CD4-positive, CD25-positive, alpha-beta regulatory T cell (primary cell): ENCODE measurements at places on chromosomes 12 and 14. TPM values are rescaled to one million over a fixed set of nuclear protein-coding genes. Genes with fewer than 3 reads are reported as not detected.
A peak's percentile ranks its signal among the peaks of the same experiment; 100 is the strongest.

NPAS3 gene
- not detected for polyA plus RNA-seq

RPS6KL1 gene
- polyA plus RNA-seq = 0.27 TPM

CCDC177 gene
- not detected for polyA plus RNA-seq

DNA sequence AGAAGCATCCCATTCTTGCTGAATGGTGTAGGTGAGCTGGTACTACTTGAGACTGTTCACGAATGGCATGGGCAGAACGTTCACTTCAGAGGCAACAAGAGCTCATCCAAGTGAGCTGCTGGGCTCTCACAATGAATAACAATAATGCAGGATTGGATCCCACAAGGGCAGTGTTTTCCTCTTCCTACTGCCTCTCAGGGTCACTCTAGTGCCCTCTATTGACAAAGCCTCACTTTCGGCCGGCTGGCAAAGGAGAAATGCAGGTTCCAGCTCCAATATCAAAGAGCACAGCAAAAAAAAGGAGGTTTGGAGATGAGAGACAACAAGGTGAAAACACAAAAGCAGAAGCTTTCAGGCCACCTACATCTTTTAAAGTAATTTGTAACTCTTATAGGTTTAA is 74.6 kb upstream of the MYF6 start:
- DNase-seq = no peak

GRCh38 chr14:38079268-38079667 is 128.4 kb upstream of the SSTR1 start:
- no peak for DNase-seq

DNA sequence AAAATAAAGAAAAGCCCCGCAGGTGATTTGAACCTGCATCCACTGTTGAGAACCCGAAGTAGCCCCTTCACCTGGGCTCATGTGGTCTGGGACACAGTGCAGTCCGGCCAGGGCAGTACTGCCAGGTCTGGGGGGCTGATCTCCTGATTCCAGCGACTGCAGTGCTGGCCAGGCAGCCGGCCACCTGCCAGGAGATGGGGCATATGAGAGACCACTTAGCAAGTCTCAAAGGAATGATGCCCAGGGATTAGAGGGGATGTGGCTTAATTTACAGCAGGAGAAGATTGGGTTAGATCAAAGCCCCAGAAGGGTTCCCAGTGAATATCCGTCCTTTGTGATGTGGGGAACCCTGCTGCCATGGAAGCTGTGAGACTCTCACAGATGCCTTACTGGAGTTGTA is 113.3 kb downstream of the PRMT8 start:
- no peak for DNase-seq

DNA sequence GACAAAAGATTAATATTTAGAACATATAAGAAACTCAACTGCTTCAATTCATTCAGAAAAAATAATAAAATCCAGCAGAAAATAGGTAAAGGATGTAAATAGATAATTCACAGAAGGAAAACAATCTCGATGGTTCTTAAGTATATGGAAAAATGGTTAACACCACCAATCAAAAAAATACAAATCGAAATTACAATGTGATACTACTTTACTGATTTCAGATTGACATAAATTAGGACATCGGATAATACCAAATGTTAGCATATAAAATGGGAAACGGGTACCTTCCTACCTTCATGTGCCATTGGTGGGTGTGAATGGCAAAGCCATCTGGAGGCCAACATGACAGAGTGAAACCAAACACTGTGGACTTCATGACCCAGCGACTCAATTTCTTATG is 1.6 kb upstream of the PPP4R4 start:
- DNase-seq = no peak

DNA sequence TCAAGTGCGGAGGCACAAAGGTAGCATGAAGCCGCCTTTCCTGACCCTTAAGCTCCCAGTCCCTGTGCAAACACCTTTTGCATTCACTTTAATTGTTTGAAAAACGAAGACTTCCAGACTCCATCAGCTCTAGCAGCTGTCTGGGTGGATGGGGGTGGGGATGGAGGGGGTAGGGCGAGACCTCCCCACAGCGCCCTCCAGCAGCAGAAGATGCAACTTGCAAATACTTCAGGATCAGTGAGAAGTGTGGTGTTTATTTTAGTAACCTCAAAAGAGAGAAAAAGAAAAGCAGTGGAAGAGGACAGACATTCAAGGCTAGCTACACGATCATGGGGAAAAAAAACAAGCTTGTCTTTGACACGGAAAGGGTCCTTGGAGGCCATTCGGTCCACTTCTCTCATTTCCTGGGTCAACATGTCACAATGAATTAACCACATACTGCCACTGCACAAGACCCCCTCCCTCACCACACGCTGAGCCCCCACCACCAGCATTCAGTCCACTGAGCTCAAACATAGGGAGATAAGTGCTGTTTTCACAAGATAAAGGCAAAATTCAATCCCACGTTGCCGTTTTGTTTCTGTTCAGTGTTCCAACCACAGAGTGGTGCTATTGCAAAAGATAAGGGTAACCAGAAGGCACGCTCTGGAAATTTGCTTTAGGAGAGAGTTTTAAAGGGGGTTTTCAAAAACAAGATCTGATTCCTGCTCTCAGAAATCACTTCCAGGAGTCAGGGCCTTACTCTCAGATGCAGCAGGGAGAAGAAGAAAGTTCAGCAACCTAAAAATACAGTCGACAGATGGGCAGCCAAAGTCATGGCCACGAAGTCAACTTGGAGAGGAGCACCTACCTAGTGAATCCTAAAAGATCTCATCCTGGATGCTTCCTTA is 3.3 kb upstream of the NTF3 start:
- no peak for DNase-seq

DNA sequence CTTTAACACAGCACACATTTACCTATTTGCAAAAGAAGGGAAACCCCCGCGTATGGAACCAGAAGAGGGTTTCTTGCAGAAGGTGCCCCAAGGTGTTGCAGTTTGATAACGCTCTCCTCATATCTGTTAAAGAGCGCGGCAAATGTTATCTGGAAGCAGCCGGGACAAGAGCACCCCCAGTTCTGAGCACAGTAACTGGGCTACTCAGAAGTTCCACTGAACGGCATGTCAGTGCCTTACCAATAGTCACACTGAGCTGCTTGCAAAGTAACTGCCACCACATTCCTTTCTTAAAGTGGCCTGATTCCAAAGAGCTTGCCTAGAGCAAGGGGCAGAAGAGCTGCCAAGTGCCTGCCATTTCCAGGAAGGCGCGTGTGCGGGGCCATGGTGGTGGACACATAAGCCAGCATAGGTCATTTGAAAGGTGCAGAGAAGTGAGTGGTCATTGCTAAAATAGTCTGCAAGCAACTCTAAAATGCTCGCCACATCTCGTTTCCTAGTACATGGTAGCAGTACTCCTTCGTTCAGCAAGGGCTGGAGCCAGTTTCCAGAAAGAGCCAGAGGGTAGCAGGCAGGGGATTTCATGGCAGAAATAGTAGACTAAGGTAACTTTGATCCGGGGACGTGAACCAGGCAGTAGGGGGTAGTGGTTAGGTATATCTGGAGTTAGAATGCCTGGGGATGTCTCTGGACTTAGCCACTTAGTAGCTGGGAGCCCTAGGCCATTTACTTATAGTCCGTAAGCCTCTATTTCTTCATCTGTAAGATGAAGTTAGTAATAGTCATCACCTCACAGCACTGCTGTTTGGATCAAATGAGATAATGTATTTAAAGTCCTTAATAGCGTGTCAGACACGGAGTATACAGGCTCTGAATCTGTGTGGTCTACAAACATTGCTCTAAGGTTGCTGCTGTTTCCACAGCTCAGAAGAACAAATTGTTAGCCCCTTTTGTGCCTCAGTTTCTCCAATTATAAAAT is 37.6 kb downstream of the SPTB start:
- no peak for DNase-seq

GRCh38 chr14:101078892-101079221 is 175.3 kb upstream of the RTL1 start:
- DNase-seq = no peak

- DNase-seq = no peak
Observed at GRCh38 chr14:75340921-75341320, 62.3 kb downstream of the FOS start.

DNA sequence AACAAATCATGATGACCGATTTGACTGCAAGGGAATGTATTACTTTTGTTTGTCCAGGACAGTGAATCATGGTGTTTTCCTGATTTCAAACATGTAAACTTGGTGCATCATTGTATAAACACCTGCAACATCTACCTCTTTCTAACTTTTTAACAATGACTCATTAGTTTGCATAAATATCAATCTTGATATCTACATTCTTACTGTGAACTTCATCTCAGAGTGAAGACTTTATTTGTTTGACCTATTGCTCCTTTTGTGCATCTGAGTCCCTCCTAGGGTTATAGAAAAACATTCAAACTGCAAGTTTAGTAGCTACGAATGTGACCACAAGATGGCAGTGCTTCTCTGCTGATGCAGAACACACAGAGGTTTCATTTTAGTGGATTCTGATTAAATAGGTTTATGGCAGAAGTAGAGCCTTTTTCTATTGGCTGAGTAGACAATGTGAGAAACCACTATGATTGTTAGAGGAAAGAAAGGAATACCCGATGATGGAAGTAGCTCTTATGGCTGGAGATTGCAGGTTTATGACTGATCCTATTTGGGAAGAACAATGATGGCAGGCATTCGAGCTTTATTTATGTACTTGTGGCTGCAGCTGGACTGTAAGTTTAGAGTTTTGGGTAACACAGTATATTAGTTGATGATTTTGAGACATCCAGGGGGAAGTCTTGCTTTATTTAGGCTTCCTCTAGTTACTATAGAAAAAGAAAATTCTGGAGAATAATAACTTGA is 244.2 kb upstream of the OR4E1 start:
- DNase-seq = peak; percentile 41

DNA sequence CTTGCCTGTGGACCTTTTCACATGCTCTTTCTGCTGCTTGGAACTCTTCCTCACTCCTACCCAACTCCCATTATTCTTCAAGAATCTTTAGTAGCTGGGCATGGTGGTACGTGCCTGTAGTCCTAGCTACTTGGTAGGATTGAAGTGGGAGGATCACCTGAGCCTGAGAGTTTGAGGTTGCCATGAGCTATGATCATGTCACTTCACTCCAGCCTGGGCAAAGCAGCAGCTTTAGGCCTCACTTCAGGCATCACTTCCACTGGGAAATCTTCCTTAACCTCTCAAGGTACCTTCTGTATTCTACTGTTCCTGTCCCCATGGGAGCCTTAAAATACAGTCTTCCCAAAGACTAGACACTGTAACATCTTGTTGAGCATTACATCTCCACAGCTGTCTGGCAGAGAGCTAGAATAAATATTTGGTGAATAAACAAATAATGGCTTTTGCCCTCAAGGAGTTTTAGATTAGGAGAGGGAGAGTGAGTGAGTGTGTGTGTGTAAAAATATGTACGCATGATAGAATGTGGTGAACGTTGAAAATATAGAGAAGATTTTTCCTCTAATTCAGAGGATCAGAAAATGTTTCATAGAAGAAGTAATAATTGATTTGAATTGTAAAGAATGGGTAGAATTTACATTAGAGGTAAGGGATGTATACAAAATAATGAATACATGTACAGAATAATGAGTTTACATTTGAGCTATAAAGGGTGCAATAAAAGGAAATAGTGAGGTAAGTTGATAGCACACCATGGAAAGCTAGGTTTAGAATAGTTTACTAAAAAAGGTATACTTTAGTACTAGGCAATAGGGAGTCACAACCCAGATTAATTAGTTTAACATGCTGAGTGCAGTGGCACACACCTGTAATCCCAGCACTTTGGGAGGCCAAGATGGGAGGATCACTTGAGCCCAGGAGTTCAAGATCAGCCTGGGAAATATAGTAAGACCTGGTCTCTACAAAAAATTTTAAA is 29.2 kb upstream of the BMAL2 start:
- DNase-seq = no peak

GRCh38 chr14:56185992-56186391 is 67.8 kb downstream of the PELI2 start:
- DNase-seq = no peak

- DNase-seq = no peak
Observed at GRCh38 chr14:100967930-100968329, 64.4 kb upstream of the RTL1 start.

DNA sequence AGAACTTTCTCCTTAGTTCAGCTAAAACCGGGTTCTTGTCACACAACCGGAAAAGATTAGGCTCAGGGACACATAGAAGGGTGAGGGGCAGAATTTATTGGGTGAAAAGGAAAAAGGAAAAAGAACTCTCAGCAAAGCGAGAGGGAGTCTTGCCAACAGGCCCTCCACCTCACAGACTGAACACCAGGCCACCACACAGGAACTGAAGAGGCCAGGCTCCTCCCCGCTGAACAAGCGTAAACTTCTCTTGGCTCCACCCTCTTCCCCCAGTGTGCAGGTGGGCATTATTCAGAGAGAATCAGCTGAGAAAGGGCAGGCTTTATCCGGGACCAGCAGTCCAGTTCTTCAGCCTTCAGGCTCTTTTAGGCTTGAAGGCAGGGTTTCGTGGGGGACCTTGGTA is 125.6 kb upstream of the FGD4 start:
- peak; percentile 38 for DNase-seq

GRCh38 chr14:106107703-106108102 is 581.3 kb downstream of the TMEM121 start:
- DNase-seq = no peak

DNA sequence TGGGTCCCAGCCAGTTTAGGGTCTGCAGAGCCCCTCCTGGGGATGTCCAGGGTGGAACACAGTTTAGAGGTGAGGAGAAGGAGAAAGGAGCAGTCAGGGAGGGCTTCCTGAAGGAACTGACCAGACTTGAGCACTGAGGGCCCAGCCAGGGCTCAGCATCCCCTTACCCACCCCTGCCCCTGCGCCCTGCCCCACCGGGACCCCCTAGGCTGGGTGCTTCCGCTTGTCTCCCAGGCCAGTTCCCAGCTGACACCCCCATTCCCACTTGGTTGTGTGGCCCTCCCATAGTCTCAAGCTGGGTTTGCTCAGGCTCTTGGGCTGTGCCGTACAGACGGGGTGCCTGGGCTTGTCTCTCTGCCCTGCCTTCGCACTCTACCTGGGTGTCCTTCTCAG is 26.3 kb upstream of the KIF26A start:
- DNase-seq = no peak

DNA sequence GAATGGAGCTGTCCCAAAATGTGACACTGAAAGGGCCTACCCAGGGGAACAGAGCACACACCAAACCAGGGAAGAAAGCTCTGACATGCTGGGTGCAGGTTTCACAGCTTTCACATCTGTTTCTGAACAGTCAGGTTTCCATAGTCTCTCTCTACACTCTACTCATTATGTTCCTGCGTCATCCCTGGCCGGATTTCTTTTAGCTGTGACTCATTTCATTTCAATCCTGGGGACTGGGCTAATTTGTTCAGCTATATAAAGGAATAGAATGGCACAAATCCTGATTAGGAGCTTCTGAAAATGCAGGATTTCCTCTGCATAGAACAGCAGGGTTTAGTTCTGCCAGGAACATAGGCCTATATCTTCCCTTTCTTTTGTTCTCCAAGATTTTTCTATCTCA is 649.8 kb downstream of the RPS29 start:
- DNase-seq = no peak

DNA sequence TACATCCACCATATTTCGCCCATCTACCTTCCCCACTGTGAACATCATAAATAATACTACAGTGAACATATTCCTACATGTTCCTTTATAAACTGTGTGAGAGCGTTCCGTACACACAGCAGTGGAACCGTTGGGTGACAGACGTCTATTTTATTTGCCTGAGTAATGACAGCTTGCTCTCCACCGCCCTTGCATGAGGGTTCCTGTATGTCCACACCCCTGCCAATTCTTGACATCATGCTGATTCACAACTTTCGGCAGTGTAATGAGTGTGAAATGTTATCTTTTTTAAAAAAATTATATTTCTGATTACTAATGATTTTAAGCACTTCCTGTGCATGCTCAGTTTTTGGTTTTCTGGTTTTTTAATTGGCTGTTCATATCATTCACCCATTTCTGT is 4.3 kb upstream of the RAD52 start:
- DNase-seq = peak; percentile 65
